Glutamatergic neuron (in vitro differentiated cells): ENCODE measurements at places on chromosomes 16 and 17. TPM values are rescaled to one million over a fixed set of nuclear protein-coding genes. Genes with fewer than 3 reads are reported as not detected.

DNA sequence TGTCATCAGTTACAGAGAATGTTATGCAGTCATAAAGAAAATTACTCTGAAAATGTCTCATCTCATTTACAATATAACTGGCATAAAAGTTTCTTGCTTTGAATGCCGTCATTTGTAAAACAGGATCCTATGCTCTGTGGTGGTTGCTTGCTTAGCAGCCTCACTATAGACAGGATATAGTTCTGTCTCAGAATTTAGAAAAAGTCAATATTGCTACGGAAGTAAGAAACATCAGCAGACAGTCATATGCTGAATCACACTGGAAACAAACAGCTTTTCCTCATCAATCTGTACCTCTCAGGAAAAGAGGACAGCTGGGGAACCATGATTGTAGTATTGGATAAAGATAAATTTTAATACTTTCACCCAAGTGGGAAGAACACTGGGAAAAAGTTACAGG is 105.5 kb downstream of the MYO1D start:
- H3K27me3 ChIP-seq, result no peaks in the 10 kb centered on the region
- no peak overlapping the region for H3K4me3 ChIP-seq
- H3K36me3 ChIP-seq, result no peaks in the 10 kb centered on the region
- no peak overlapping the region for H3K27ac ChIP-seq

Gene RNF112
- 8.6 TPM for total RNA-seq

DNA sequence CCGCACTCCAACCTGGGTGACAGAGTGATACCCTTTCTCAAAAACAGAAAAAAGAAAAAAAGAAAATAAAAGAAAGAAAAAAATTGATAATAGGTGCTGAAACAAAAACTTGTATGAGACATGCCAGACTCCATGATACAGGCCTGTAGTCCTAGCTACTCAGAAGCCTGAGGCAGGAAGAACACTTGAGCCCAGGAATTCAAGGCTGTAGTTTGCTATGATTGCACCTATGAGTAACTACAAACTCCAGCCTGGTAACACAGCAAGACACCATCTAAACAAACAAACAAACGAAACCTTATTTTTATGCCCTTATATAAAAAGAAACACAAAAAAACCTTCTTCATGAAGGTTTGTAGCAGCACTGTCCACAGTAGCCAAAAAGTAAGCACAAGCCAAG is 5.0 kb upstream of the CMTM4 start:
- DNase-seq, result no peak
- H3K4me3 ChIP-seq, result no peak overlapping the region
- H3K4me1 ChIP-seq, result no peaks in the 10 kb centered on the region
- H3K36me3 ChIP-seq, result no peaks in the 10 kb centered on the region

DNA sequence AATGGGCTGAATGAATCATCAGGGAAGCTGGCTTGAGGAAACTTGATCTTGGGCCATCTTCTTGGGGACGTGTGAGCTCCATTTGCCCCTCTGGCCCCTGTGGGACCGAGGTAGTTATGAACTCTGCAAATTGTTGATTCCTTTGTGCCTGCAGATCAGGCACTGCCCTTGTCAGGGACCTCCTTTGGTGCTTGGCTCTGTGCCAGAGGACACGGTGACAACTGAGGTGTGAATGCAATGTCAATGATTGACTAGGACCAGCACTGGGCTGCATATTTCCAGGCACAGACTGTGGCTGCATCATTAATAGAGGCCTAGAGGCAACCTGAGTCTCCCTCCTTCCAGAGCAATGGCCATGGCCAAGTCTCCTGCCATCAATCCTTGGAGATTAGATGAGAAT is 23.8 kb downstream of the PDILT start:
- no peak overlapping the region for H3K4me3 ChIP-seq
- no peak overlapping the region for H3K27ac ChIP-seq
- no peaks in the 10 kb centered on the region for H3K36me3 ChIP-seq
- H3K4me1 ChIP-seq, result no peaks in the 10 kb centered on the region

- no peaks in the 10 kb centered on the region for H3K27me3 ChIP-seq
- H3K36me3 ChIP-seq, result no peaks in the 10 kb centered on the region
- no peak overlapping the region for H3K4me3 ChIP-seq
- H3K4me1 ChIP-seq, result peaks cover 12% of the 10 kb centered on the region
- no peak for DNase-seq
Measured at GRCh38 chr17:62162898-62163297, 97.8 kb upstream of the MED13 start.

DNA sequence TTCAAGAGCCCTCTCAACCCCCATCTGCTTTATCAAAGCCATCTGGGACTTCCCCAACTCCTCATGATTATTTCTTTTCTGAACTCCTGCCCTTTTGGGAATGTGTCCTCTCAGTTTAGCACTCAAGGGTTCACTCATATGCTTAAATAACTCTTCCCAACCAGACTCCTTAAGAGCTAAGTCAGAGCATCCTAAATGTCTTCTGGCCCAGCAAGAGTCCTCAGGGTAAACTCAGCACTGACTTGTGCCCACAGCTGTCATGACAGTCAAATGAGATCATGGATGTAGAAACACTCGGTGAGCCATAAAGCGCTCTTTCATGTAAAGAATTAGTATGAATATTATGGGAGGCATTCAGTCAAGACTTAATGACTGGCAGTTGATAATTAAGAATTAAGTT is 85.9 kb downstream of the TEX14 start:
- H3K36me3 ChIP-seq, result no peaks in the 10 kb centered on the region
- H3K27me3 ChIP-seq, result no peaks in the 10 kb centered on the region
- H3K27ac ChIP-seq, result no peak overlapping the region

Gene ADGRG3
- not detected for total RNA-seq

Gene GNGT2
- total RNA-seq, result not detected

DNA sequence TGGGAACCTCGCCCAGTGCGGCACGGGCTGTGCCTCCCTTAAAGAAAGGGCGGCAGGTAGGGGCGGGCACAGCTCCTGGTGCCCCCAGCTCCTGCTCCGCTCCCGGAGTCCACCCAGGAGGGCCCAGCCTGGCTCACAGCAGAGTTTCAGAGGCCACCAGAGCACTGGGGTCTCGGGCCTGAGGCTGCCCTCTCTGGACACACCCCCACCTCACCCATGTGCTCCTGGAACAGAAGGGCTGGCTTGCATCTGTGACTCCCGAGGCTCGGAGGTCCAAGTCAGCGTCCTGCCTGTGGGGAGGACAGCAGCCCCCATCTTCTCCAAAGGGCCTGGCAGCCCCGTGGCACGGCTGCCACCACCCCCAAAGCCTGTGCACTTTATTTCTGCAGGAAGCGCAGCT is 62.7 kb downstream of the RBFOX3 start:
- peaks cover 19% of the 10 kb centered on the region for H3K27me3 ChIP-seq
- H3K36me3 ChIP-seq, result peaks cover 13% of the 10 kb centered on the region
- H3K4me1 ChIP-seq, result peaks cover 43% of the 10 kb centered on the region
- no peak overlapping the region for H3K27ac ChIP-seq
- no peak overlapping the region for H3K4me3 ChIP-seq

- H3K27me3 ChIP-seq, result peaks cover 3% of the 10 kb centered on the region
- no peaks in the 10 kb centered on the region for H3K36me3 ChIP-seq
- DNase-seq, result no peak
- no peak overlapping the region for H3K4me3 ChIP-seq
Measured at GRCh38 chr16:57265850-57266530, 18.5 kb downstream of the PLLP start.

DNA sequence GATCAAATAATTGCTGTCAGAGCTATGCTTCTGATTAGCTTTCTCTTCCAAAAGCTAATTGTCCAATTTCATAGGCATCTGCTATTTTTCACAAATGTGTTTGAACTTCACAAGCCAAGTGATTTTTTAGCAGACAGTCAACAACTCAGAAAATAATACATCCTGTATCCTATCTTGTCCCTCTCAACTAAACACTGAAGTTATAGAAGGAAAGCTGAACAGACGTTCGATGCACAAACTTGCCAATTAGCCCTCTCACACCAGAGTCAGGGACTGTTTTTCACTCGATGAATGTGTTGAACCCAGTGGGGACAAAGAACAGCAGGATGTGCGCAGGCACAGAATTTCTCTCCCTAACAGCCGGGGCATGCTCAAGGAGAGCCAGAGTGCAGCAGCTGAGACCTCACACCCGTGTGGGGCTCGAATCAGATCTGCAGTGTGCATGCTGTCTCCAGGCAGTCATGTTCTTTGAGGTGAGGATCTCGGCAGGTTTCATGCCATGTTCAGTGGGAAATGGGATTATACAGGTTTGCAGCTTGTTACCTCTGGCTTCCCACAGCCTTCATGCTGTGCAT is 246.7 kb upstream of the SDK2 start:
- H3K4me3 ChIP-seq, result no peak overlapping the region
- H3K27ac ChIP-seq, result peak overlapping the region; percentile 13
- no peaks in the 10 kb centered on the region for H3K36me3 ChIP-seq
- H3K27me3 ChIP-seq, result peaks cover 8% of the 10 kb centered on the region
- peaks cover 12% of the 10 kb centered on the region for H3K4me1 ChIP-seq
